ENCODE measurements at places on chromosomes 13 and 19.

DNA sequence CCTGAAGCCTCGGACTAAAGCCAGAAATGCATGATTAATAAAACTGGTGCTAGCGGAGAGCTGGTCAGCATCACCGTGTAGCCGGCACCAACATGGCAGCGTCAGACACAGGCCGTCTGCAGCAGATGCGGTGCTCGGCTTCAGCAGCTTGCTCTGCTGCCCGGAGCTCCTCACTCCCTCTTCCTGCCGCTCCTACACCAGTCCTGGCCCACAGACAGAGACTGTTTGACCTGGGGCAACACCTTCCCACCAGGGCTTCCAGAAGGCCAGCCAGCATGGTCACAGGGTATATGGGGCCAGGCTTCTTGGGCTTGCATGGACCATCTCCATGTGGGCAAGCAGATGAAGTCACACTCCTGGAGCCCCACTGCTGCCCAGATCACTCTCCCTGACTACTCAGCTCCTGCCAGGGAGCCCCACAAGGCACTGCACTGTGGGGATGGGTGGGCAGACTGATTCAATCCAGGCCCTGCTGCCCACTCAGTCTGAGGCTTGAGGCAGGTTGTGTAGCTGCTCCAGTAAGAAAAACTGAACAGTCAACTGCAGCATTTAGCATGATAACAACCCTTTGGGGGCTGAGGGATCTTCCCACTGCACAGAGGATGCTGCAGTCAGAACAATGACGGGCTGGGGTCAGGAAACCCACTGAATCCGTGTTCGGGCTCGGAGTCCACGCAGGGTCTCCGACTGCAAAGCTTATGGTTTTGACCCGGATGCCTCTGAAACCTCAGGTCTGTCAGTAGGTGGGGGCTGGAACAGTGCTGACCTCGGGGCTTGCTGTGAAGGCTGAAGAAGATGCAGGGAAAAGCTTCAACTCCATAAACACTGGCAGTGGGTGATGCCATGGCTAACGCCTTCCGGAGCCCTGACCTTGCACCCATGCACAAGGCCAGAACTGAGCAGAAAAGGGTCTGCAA lies 45.6 kb downstream of the CEBPG start:
- DNase-seq: no peak

DNA sequence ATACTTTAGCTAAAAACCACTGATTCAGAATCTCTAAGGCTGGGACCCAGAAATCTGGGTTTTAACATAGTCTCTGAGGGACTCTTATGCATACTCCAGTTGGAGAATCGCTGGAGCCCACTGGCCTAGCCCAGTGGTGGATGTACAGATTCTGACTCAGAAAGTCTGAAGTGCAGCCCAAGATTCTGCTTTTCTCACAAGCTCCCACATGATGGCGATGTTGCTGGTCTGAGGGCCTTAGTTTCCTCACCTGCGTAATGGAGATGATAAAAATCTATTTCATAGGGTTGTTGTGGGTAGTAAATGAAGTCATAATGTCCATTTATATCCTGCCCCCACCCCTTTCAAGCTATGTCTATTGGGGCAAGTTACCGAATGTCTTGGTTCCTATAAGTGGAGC lies 7.7 kb upstream of the CDADC1 start:
- no peak for DNase-seq

DNA sequence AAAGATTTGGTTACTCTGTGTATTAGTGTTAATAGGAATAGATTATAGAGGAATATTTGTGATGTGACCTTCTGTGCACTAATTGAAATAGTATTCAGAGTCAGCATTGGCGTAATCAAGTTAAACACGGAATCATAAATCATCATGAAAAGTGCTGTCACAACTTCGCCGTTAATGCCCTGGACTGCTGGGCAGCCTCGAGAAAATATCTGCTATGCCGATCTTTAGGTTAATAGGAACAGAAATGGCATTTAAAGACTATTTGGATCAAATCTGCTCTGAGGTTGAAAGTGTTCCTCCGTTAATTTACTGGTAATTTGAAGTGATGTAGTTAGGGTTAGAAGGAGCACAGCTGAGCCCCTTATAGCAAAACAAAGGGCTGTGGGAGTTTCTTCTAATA lies 219.0 kb downstream of the MZT1 start:
- DNase-seq: no peak

- DNase-seq: no peak
Observed at GRCh38 chr19:48568345-48568886, 16.4 kb downstream of the SULT2B1 start.

GRCh38 chr13:93388701-93389100 lies 162.1 kb downstream of the GPC6 start:
- no peak for DNase-seq

GRCh38 chr13:27466513-27466912 lies 16.1 kb upstream of the MTIF3 start:
- DNase-seq: no peak

GRCh38 chr13:113793718-113794085 lies 34.7 kb downstream of the TMEM255B start:
- DNase-seq: no peak

GRCh38 chr13:95636853-95637252 lies 7.7 kb downstream of the DZIP1 start:
- no peak for DNase-seq

DNA sequence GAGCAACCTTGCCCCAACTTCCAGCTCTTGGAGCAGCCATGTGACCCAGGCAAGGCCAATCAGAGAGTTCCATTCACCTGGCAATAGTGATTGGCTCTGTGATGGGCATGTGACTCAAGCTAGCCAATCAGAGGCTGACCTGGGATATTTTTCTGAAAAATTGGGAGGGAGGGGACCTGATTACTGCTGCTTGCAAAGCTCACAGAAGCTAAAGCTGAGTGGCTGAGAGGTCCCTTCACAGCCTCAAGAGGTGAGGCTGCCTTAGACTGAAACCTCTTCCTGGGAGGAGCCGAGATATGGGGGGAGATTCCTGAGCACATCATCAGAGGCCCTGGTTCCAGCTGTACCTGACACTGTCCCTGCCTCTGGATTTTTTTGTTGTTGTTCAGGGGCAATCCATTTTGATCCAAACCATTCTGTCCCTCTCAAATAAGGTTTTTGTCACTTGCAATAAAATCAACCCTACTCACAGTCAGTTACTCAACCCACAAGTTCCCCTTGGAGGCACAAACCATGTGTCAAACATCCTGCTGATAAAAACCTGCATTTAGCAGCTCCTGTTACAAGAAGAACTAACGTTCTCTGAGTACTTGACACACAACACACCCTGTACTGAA lies 4.8 kb downstream of the CIB3 start:
- DNase-seq: no peak

- no peak for DNase-seq
Observed at GRCh38 chr13:110044551-110045111, 258.2 kb upstream of the IRS2 start.

- DNase-seq: peak; percentile 47
Observed at GRCh38 chr13:30112602-30113435, 194.5 kb downstream of the KATNAL1 start.

DNA sequence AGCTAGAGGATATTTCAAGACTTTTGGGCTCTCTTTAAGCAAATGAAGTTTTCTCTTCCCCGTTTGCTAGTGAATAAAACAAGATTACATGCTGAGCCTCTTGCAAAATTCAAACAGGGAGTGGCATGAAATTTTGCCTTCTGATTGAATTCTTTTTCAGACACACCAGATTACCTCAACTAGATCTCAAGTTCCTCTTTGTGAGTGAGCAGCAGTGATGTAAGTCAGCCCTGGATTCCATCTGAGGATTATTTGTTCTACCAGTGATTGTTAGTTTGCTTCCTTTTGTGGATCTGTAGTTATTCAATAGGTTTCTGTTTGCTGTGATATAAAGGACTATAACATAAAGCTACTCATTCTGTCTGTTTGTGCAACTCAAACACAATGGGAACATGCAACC lies 407.7 kb downstream of the LMO7 start:
- no peak for DNase-seq

DNA sequence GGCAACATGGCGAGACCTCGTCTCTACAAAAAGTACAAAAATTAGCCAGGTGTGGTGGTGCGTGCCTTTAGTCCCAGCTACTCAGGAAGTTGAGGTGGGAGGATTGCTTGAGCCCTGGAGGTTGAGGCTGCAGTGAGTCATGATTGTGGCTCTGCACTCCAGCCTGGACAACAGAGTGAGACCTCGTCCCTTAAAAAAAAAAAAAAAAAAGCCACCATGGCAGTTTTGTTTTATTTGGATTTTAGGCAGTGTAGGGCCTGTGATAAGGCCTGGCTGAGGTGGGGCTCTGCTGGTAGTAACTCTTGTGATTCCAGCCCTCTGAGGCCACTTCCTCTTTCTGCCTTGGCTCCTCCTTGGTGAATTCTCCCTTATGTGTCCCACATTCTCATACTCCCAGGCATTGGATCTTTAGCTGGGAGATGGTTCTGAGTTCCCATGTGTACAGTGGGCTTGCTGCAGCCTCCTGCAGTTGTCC lies 39.2 kb downstream of the GATAD2A start:
- no peak for DNase-seq

DNA sequence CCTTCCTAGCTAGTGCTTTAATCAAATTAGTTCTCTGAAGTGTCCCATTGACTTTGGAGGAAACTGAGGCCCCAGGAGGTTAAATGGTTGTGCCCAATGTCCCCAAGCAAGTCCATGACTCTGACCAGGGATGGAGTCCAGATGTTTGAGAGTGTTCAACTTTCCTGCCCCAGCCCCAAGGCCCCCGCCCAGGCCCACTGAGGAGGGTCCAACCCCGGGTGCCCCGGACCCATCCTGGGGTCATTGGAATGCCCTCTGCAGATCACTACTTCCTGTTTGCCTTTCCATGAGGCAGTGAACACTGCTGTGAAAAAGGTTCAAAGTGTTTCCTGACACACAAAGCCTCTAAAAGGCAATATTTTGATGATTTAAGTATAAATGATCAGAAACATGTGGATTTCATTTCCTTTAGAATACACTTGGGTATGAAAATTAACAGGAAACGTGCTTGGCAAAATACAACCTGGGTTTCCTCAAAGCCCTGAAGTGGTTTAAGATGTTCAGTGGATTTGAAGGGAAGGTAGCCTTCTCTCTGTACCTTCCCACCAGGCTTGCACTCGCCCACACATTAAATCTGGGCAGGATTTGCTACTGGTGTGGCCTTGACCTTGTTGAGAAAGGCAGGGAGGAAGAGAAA lies 335.7 kb downstream of the TSHZ3 start:
- DNase-seq: no peak

- DNase-seq: no peak
Observed at GRCh38 chr13:66222926-66223325, 1007.2 kb downstream of the PCDH9 start.

GRCh38 chr19:44741258-44741731 lies 7.2 kb upstream of the BCL3 start:
- no peak for DNase-seq

GRCh38 chr13:42039457-42039945 lies 8.9 kb upstream of the DGKH start:
- no peak for DNase-seq

DNA sequence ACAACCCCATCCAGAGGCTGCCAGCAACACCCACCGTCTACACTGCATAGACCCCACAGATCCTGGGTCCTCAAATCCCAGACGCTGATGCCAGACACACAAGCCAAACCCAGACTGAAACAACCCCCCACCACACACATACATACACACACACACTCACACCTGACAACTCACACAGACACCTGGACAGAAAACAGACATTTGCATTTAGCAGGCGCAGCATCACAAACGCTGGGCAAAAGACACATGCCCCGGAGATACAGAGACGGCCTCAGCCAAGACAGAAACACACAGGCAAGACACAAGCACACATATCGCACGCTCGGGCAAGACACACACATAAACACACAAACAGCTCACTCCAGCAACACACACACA lies 1.3 kb downstream of the BBC3 start:
- DNase-seq: no peak

DNA sequence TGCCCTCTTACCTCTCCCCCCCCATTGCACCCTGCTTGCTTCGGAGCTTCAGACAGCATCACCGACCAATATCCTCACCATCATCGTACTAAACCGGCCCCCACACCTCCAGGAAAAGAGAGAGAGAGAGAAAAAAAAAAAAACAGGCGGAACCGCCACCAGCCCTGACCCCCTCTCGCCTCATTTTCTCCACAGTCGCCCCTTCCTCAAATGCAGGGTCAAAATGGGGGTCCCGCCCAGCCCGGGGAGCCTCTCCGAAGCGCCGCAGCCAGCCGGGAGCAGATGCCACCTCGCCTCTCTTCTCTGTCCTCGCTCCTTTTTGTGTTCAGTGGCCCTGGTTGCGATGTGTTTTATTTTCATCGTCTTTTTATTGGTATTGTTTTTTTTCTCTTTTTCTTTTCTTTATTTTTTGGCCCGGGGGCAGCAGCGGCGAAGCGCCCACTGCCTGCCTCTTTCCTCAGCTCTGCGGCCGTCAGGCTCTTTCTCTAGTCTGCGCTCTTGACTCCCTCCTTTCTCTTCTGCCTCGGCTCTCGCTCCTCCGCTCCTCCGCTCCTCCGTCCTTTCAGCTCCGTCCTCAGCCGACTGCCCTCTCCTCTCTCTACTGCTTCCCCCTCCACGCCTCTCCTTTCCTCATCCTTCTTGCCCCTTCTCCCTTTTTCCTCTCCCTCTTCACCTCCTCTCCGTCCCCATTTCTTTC lies 41.4 kb downstream of the DEDD2 start:
- DNase-seq: no peak

- DNase-seq: no peak
Observed at GRCh38 chr19:5563008-5563431, 4.7 kb downstream of the TINCR start.

- DNase-seq: no peak
Observed at GRCh38 chr13:44054525-44054924, 174.8 kb downstream of the LACC1 start.

DNA sequence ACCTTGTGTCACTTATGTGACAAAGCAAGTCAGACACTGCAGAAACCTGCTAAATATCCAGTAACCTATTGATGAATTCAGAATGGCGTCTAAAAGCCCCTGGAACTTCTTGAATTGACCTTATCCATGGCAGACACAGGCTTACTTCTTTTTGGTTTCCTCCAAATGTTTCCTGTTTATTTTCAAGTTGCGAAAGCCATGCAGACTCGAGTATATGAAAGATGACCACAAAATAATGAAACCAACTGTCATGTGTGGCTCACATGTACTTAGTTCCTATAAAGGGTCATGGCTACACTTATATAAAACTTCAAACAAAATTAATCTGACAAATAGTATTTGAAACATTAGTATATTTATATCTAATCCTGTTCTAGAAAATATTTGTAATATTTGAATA lies 113.1 kb upstream of the FNDC3A start:
- no peak for DNase-seq

DNA sequence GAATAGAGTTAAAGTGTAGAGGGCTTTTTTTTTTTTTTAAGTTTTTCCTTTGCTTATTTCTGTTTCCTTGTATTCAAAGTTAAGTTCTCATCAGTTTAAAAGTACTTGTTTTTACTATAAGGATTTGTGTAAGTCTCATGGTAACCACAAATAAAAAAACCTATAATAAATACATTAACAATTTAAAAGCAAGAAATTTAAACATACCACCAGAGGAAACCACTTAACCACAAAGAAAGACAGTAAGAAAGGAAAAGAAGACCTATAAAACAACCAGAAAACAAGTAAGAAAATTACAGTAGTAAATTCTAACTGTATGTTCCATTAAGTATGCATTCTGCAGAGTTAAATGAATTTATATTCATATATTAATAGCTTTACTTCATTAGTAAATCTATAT lies 999.1 kb upstream of the ATXN8OS start:
- no peak for DNase-seq

GRCh38 chr13:30255696-30256095 lies 51.7 kb downstream of the KATNAL1 start:
- DNase-seq: no peak
